ENCODE measurements at places on chromosomes 3 and 15.
A peak's percentile ranks its signal among the peaks of the same experiment; 100 is the strongest.

- DNase-seq, result no peak
These were observed 8.3 kb downstream of the SLC9A9 start for GRCh38 chr3:143839980-143840379.

DNA sequence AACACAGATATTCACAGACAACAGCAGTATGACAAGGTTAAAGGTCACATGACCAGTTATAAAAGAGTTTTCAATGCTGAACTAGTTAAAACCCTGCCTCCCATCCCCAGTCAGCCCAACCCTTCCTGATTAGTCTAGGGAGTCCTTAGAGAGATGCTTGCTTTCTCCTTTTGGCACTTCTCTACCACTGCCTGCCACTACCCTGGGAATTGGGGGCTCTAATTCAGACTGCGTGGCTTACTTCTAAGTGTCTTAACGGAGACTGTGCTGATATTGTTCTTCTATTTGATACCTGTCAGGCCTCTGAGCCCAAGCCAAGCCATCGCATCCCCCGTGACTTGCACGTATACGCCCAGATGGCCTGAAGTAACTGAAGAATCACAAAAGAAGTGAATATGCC lies 11.7 kb upstream of the TRA2B start:
- no peak for DNase-seq

DNA sequence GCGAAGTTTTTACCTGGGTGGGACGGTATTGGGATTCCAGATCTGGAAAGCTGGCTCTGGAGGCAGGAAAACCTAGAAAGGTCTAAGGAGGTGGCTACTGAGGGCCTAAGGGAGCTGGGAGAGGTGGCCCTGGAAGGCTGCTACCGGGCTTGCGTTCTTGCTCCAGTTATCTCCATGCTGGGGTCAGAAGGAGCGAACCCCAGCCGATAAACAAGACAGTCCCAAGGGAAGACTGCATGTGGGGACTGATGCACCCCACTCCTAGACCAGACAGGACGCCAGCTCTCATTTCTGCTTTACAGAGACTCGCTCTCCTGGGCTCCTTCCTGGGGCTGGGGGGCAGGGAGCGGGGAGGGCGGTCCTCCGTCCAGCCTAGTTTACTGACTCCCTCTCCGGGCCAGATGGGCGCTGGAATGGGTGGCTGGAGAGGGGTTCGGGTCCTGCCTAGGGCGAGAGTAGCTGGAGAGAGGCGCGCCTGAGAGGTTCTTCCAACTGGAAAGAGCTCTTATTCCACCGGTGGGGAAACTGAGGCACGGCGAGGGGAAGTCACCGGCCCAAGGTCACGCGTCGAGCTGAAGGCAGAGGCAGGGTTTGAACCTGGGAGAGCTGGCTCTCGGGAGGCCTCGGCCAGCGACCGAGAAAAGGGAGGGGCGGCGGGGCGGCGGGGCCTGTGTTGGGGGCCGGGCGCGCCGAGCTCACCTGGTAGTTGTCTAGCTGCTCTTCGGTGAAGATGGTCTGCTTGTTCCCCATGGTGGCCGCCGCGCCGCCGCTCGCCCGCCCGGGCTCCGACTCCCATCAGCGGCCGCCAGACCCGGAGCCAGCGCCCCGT lies 565 bp downstream of the CIB2 start:
- no peak for DNase-seq

- DNase-seq, result peak; percentile 6
These were observed 111.2 kb downstream of the RAP2B start for GRCh38 chr3:153273217-153273616.

DNA sequence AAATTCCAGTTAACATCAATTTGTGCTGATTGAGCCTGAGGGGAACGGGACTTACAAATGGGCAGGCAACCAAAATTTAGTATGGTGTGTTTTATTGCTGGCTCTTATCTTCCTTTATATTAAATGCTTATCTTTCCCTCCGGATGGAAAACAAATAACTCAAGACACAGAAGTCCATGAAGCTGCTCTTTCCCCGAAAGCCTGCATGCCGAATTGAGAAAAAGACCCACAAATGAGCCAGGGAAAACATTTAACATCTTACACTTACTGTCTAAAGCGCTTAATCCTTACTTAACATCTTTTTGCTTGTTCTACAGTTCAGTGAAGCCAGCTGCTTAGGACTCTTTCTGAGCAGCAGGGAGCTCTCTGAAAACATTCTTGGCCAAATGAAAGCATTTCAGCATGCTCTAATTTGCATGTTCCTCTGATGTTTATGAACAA lies 49.5 kb downstream of the HEG1 start:
- DNase-seq, result no peak

GRCh38 chr3:16477056-16477455 lies 36.4 kb downstream of the RFTN1 start:
- DNase-seq, result no peak

- DNase-seq, result no peak
These were observed 1297.6 kb upstream of the ALCAM start for GRCh38 chr3:104069114-104069513.

Measured in DND-41 (cell line).